Activated CD4-positive, alpha-beta T cell treated with anti-CD3 and anti-CD28 coated beads, Interleukin-2, amount 10 ng/mL, durations not matched to agents 24 days and 14 days (primary cell): ENCODE measurements at places on chromosomes 5 and 9. TPM values are rescaled to one million over a fixed set of nuclear protein-coding genes. Genes with fewer than 3 reads are reported as not detected.

Gene PRRX2
- 3.4 and 3.8 TPM in 2 replicates for total RNA-seq

Gene CREBRF
- total RNA-seq = 6.2 and 6.7 TPM in 2 replicates

Gene GPR150
- total RNA-seq = 0.33 and 0.56 TPM in 2 replicates

Gene CDHR2
- 0.35 and 0.45 TPM in 2 replicates for total RNA-seq

Gene GARIN3
- 0.19 and 0.36 TPM in 2 replicates for total RNA-seq

Gene ENHO
- total RNA-seq = not detected in 2 replicates

Gene SLC22A4
- total RNA-seq = 1.1 and 2.1 TPM in 2 replicates

Gene SLC6A7
- total RNA-seq = not detected in 2 replicates

Gene ZFP2
- total RNA-seq = 0.33 TPM in 1 of 2 replicates, not detected in the other

Gene MINAR2
- total RNA-seq = not detected in 2 replicates

Gene SNCB
- total RNA-seq = not detected in 2 replicates

Gene C5orf58
- total RNA-seq = not detected in 2 replicates

Gene TXNDC8
- not detected in 2 replicates for total RNA-seq
